ENCODE measurements at places on chromosomes 1 and 21. TPM values are rescaled to one million over a fixed set of nuclear protein-coding genes. Genes with fewer than 3 reads are reported as not detected.

The RGS1 gene
- total RNA-seq: not detected

The PGBD5 gene
- total RNA-seq: not detected

The B4GALT3 gene
- 39.6 TPM for total RNA-seq

The AK4 gene
- total RNA-seq: 0.60 TPM

The ACADM gene
- 34.7 TPM for total RNA-seq

The NAV1 gene
- 72.9 TPM for total RNA-seq

The OR2L3 gene
- not detected for total RNA-seq

The MATN1 gene
- total RNA-seq: not detected

The OR6F1 gene
- not detected for total RNA-seq

DNA sequence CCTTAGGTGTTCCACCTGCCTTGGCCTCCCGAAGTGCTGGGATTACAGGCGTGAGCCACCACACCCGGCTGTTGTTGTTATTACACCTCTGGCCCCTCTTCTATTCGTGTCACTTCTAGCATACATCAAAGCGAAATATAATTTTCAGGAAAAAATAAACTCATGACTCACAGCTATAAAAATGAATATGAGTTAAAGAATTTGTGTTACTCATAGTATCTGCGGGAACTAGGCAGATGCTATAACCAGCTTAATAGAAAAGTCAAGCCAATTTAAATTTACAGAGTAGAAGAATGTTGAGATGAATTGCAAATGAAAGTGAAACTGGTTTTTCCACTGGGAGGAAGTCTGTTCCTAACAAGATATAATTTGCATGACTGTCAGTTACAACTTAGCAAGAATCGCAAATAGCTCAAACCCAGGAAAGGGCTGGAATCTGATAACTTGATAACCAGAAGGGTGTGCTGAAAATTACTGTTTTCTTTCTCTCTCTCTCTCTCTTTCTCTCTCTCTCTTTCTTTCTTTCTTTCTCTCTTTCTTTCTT lies 11.2 kb downstream of the OR2W3 start:
- H3K36me3 ChIP-seq: no peaks in the 10 kb centered on the region
- peak overlapping the region; percentile 79 for H3K4me3 ChIP-seq
- peaks cover 36% of the 10 kb centered on the region for H3K4me1 ChIP-seq
- peak; percentile 87 for DNase-seq
- peak overlapping the region; percentile 65 for H3K27ac ChIP-seq

DNA sequence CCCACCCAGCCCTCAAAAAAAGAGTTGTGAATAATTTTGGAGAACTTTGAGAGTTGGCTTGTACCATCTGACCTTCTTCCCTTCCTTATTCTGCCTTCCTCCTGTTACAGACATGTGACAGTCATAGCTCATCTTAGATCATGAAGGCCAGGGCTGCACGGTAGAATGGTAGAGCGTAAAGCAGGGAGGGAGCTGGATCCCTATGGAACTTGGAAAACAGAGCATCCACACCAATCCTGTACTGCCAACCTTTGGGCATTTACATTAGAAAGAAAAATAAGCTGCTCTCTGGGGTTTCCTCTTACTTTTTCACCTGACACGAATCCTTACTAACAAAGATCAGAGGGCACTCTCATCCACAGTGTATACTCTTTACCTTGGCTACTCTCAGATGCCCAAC lies 121.5 kb downstream of the GPR52 start:
- no peaks in the 10 kb centered on the region for H3K27me3 ChIP-seq
- no peaks in the 10 kb centered on the region for H3K36me3 ChIP-seq
- DNase-seq: no peak
- H3K27ac ChIP-seq: no peak overlapping the region
- H3K4me1 ChIP-seq: no peaks in the 10 kb centered on the region

GRCh38 chr1:67830226-67830625 lies 3.0 kb downstream of the GNG12 start:
- H3K4me1 ChIP-seq: peaks cover 54% of the 10 kb centered on the region
- no peak overlapping the region for H3K27ac ChIP-seq
- peaks cover 12% of the 10 kb centered on the region for H3K36me3 ChIP-seq
- H3K4me3 ChIP-seq: peak overlapping the region; percentile 96

GRCh38 chr1:40634901-40635655 lies 30.4 kb downstream of the RIMS3 start:
- peaks cover 9% of the 10 kb centered on the region for H3K27me3 ChIP-seq
- peaks cover 9% of the 10 kb centered on the region for H3K4me1 ChIP-seq
- H3K4me3 ChIP-seq: no peak overlapping the region

GRCh38 chr1:178483251-178483957 lies 13.4 kb downstream of the CLEC20A start:
- H3K27me3 ChIP-seq: peaks cover 4% of the 10 kb centered on the region
- no peaks in the 10 kb centered on the region for H3K36me3 ChIP-seq

GRCh38 chr21:10425856-10426255 lies 95.5 kb upstream of the TPTE start:
- H3K27me3 ChIP-seq: no peaks in the 10 kb centered on the region
- H3K4me3 ChIP-seq: no peak overlapping the region
- H3K27ac ChIP-seq: no peak overlapping the region
- DNase-seq: no peak
- no peaks in the 10 kb centered on the region for H3K36me3 ChIP-seq

GRCh38 chr21:26425576-26425975 lies 147.5 kb downstream of the CYYR1 start:
- H3K4me1 ChIP-seq: no peaks in the 10 kb centered on the region
- no peak for DNase-seq
- H3K27me3 ChIP-seq: peaks cover 3% of the 10 kb centered on the region
- H3K27ac ChIP-seq: no peak overlapping the region

- H3K36me3 ChIP-seq: no peaks in the 10 kb centered on the region
- H3K27me3 ChIP-seq: no peaks in the 10 kb centered on the region
- no peaks in the 10 kb centered on the region for H3K4me1 ChIP-seq
- no peak for DNase-seq
- no peak overlapping the region for H3K27ac ChIP-seq
- no peak overlapping the region for H3K4me3 ChIP-seq
Observed at GRCh38 chr1:190588424-190588823, 110.8 kb upstream of the BRINP3 start.

DNA sequence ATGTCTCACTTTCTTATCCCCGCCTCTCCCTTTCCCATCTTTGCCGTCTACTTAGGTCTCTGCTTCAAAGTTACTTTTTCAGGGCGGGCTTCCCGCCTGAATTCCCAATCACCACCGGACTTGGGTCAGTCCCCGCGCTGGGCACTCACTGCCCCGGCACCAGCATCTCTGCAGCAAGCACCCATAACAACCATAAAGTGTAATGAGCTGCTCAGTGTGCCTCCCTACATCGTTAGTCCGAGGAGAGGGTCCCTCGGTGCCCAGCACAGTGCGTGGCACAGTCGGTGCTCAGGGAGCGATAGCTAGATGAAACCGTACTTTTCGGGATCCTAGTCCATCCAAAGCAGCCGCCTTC lies 633 bp upstream of the CTPS1 start:
- H3K36me3 ChIP-seq: peaks cover 27% of the 10 kb centered on the region
- peaks cover 80% of the 10 kb centered on the region for H3K4me1 ChIP-seq
- DNase-seq: no peak
- H3K4me3 ChIP-seq: peak overlapping the region; percentile 83

DNA sequence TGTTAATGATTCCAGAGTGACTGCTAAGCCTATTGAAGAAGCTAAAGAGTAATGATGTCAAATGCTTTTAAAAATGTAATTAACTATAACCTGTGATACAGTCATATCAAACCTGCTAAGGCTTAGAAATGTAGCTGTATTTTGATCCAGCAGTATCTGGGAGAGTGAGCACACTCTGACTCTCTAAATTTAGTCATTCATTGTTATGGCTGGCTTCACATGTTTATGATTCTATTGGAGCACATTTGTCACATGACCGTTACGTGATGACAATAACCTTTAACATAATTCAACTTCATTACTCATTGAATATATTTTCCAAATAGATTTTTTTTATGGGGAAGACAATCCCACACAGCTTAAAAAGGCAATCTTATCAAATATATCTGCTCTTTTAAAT lies 587.1 kb downstream of the LMO4 start:
- H3K4me3 ChIP-seq: no peak overlapping the region
- no peak for DNase-seq
- no peaks in the 10 kb centered on the region for H3K27me3 ChIP-seq
- H3K27ac ChIP-seq: no peak overlapping the region
- peaks cover 33% of the 10 kb centered on the region for H3K4me1 ChIP-seq

- peaks cover 10% of the 10 kb centered on the region for H3K4me1 ChIP-seq
- H3K27me3 ChIP-seq: peaks cover 5% of the 10 kb centered on the region
Observed at GRCh38 chr1:206808615-206809014, 36.3 kb upstream of the IL10 start.

DNA sequence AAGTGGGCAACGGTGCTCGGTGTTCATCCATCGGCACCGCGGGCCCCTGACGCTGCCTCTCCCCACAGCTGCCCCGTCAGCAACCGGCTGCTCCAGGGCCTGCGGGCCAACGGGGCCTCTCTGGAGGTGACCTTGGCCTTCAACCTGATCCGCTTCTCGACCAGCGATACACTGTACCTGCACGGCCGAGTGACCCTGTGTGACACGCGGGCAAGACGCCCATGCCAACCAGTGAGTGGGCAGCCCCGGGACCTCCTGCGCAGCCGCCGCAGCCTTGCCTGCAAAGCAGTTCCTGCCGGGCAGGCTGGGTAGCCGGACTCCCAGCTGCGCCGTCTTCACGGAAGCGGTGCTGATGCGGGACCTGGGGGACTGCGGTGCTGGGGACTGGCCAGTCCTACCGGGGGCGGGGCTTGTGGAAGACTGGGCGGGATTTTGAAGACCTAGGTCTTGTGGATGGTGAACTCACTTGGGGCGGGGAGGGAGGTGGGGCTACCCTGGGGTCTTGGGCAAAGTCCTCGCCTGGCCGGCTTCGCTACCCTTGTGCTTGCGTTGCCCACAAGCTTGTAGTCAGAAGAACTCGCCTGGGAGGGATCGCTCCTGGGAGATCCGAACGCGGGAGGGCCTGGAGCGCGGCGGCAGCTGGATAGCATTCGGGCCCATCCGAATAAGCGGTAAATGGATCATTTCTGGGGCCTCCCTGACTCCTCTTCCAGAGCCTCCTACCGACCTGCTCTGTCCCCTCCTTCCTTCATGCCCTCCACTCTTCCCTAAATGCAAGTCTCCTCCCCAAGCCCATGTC lies 8.8 kb upstream of the CEP85 start:
- H3K36me3 ChIP-seq: no peaks in the 10 kb centered on the region
- no peak for DNase-seq
- H3K27ac ChIP-seq: no peak overlapping the region
- peaks cover 51% of the 10 kb centered on the region for H3K27me3 ChIP-seq

GRCh38 chr21:30942192-30942591 lies 60.8 kb upstream of the KRTAP11-1 start:
- no peak overlapping the region for H3K27ac ChIP-seq
- H3K4me1 ChIP-seq: no peaks in the 10 kb centered on the region
- DNase-seq: no peak
- H3K4me3 ChIP-seq: no peak overlapping the region

DNA sequence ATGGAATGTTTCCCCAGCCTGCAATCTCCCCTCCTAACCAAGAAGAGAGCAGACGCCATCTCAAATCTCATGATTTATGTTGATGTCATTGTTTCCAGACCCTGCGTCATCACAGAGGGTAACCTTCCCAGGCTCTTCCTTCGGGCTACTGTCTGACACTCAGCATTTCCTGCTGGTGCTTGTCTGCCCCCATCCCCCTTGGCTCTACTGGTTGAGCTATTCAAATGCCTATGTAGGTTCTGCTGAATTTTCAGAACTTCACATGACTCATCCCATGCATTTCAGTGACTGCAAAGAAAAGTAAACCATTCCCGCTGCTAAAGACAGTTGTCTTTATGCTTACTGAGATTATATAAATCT lies 24.8 kb upstream of the ITPKB start:
- H3K27me3 ChIP-seq: peaks cover 5% of the 10 kb centered on the region
- H3K27ac ChIP-seq: peak overlapping the region; percentile 78
- no peak overlapping the region for H3K4me3 ChIP-seq
- DNase-seq: peak; percentile 91
- H3K4me1 ChIP-seq: peaks cover 37% of the 10 kb centered on the region
- H3K36me3 ChIP-seq: no peaks in the 10 kb centered on the region

DNA sequence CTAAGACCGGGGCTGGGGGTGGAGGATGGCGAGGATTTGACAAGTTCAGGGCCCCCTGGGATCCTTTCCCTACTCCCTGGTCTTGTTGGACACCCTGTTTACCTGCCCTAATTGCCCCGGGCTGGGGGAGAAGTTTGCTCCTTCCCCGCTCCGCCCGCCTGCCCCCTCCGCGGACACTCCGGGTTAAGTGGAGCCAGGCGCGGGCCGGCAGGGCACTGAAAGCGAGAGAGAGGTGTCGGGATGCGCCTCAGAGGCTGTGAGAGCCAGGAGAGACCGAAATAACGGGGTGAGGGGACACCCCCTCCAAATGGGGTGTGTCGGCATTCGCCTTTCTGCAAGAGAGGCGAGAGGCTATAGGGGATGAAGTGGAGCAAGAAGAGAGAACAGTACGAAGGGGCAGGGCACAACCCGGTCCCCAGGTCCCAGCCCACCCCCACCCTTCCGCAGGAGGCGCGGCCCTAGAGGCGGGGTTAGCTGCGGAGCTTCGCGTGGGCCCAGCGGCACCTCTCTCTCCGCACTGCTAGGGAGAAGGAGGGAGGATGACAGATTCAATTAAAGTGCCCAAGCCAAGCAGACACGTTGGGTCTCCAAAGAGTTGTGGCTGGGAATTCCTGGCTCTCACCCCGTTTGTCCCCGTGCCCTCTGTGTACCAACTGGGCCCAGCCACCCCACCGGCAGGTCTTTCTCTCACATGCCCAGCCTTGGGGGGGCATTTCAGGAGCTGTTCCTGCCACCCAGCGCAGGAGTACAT lies 3.8 kb downstream of the EFNA3 start:
- no peak overlapping the region for H3K4me3 ChIP-seq
- H3K27me3 ChIP-seq: peaks cover 39% of the 10 kb centered on the region
- H3K4me1 ChIP-seq: peaks cover 29% of the 10 kb centered on the region
- DNase-seq: no peak
- no peaks in the 10 kb centered on the region for H3K36me3 ChIP-seq
- H3K27ac ChIP-seq: no peak overlapping the region

DNA sequence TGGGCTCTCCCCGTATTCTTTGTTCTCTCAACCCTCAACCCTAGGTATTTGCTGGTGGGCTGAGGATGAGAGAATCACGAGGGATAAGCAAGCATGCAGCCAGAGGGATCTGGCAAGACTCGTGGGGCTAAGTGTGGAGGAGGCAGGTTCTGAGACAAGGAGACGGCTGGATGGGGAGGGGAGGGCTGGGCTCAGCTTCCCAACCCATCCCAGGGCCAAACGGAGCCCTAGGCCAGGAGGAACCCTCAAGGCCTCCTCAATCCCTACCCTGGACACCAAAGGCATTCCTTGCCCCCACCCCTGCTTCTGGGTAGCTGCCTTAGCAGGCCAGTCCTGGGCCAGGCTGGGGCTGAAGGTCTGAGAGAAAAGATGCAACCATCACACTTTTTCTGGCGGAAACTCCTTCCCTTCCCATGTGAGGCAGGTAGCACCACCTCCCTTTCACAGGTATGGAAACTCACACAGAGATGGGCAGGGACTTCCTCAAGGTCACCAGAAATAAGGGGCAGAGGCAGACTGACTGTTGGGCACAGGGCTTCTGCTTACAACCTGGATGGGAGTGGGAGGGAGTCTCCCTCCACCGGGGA lies 6.2 kb downstream of the MEF2D start:
- H3K27me3 ChIP-seq: peaks cover 8% of the 10 kb centered on the region
- no peak for DNase-seq
- H3K4me1 ChIP-seq: peaks cover 84% of the 10 kb centered on the region
- H3K27ac ChIP-seq: no peak overlapping the region
- H3K36me3 ChIP-seq: peaks cover 16% of the 10 kb centered on the region
- no peak overlapping the region for H3K4me3 ChIP-seq

- H3K36me3 ChIP-seq: peaks cover 34% of the 10 kb centered on the region
- H3K27me3 ChIP-seq: no peaks in the 10 kb centered on the region
- H3K27ac ChIP-seq: no peak overlapping the region
Observed at GRCh38 chr1:50857702-50858101, 102.4 kb downstream of the FAF1 start.
